Left lobe of liver (tissue), 2 donors: ENCODE measurements at places on chromosomes 13 and 19. TPM values are rescaled to one million over a fixed set of nuclear protein-coding genes. Genes with fewer than 3 reads are reported as not detected.

DNA sequence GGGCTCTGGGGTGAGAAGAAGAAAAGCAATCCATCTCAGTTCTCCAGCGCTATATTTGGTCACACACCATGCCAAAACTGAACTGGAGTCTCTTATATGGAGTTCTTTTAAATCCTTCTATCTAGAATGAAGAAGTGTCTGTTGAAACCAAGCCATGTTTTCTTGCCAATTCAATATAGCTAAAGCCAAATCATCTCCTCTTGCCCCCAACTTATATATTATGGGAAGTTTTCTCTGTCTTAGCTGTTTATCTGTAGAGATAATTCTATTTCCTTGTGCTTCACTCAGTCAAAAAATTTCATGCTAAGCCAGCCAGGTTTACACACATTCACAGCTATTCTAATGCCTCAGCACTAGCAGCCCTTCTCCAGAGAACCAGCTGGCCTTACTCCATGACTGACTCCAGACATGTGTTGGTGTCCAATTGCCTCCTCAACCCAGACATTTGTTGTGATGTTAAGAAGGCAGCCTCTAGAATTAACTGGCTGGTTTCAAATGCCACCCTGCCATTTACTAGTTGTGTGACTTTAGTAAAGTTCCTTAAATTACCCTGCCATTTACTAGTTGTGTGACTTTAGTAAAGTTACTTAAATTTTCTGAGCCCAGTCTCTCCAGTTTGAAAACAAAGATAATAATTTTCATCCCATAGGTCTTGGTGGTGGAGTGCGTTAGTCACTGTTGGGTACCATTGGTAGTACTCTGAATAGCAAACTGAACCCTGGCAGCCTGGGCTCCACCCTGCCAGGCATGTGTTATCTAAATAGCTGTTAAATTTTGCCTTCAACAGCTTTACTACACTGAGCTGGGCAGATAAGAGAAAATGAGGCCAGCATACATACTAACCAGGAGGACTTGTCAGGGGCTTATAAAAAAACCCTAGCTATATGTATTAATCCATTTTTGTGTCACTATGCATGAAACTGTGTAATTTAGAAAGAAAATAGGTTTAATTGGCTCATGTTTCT, 525.1 kb downstream of the LMO7 start:
- no peak for DNase-seq

- DNase-seq = peak; percentile 47
Measured at GRCh38 chr13:44237276-44237767, 136.3 kb upstream of the SERP2 start.

GRCh38 chr13:29279356-29280254, 315.9 kb downstream of the SLC7A1 start:
- DNase-seq = no peak

GRCh38 chr19:50432221-50433028, at the start of gene MYBPC2:
TSS of gene MYBPC2 (plus strand) at chr19:50432892. CDS start at chr19:50432954, 62 bp downstream.
- DNase-seq = no peak

- no peak for DNase-seq
Measured at GRCh38 chr13:106616729-106617128, 48.8 kb upstream of the ARGLU1 start.

- DNase-seq = no peak
Measured at GRCh38 chr13:49428041-49428763, 15.7 kb downstream of the CAB39L start.

DNA sequence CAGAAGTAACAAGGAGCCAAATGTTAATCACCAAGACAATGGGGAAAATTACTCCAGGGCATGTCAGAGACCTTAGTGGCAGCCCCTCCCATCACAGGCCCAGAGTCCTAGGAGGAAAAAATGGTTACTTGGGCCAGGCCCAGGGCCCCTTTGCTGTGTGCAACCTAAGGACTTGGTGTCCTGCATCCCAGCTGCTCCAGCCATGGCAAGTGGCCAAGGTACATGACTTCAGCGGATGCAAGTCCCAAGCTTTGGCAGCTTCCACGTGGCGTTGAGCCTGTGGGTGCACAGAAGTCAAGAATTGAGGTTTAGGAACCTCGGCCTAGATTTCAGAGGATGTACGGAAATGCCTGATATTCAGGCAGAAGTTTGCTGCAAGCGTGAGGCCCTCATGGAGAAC, 46.7 kb downstream of the OR10H4 start:
- no peak for DNase-seq

GRCh38 chr13:97067017-97067895, 73.0 kb upstream of the OXGR1 start:
- DNase-seq = no peak

Gene EPSTI1
- total RNA-seq = 2.1 TPM

Gene KIR2DL4
- not detected for total RNA-seq

Gene KIR3DL2
- not detected for total RNA-seq

Gene CGB8
- not detected for total RNA-seq

Gene FSD1
- 1.3 TPM for total RNA-seq
